ENCODE measurements at places on chromosomes 16 and 17. TPM values are rescaled to one million over a fixed set of nuclear protein-coding genes. Genes with fewer than 3 reads are reported as not detected.

GRCh38 chr17:41803049-41804020, 8.4 kb downstream of the P3H4 start:
- no peak for DNase-seq

DNA sequence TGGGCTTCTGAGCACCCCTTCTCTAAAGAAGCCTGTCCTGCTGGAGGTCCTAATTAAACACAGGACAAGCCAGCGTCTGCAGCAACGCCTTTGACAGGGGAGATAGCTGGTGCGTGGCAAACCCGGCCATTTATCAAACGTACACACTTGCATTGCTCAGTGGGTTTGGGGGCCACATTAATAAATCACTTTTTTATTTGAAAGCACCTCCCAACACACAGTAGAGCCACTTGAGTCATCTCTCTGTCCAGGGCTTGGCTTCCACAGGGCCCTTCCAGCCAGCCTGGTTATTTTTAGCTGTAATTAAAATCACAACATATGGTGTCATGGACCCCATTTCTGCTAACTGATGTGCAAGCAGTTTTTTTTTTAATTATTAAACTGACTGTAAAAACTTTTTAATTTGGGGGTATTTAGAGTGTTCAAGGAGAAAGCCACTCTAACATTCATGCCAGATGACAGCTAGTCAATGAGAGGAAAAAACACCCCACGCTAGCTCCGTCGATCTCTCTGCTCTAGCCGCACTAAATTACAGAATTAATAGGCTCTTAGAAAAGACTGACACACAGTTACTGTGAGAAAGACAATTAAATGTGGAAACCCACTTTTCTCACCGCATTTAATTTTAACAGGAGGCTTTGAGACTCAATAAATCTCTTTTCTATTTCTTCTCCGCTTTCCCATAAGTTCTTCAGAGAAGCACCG, 201.0 kb upstream of the WSCD1 start:
- no peak for DNase-seq

- DNase-seq: no peak
Measured at GRCh38 chr16:73817526-73818324, 478.9 kb upstream of the PSMD7 start.

GRCh38 chr16:57972306-57972705, 1.4 kb upstream of the CNGB1 start:
- no peak for DNase-seq

- no peak for DNase-seq
Measured at GRCh38 chr16:79265701-79266100, 334.8 kb downstream of the MAF start.

DNA sequence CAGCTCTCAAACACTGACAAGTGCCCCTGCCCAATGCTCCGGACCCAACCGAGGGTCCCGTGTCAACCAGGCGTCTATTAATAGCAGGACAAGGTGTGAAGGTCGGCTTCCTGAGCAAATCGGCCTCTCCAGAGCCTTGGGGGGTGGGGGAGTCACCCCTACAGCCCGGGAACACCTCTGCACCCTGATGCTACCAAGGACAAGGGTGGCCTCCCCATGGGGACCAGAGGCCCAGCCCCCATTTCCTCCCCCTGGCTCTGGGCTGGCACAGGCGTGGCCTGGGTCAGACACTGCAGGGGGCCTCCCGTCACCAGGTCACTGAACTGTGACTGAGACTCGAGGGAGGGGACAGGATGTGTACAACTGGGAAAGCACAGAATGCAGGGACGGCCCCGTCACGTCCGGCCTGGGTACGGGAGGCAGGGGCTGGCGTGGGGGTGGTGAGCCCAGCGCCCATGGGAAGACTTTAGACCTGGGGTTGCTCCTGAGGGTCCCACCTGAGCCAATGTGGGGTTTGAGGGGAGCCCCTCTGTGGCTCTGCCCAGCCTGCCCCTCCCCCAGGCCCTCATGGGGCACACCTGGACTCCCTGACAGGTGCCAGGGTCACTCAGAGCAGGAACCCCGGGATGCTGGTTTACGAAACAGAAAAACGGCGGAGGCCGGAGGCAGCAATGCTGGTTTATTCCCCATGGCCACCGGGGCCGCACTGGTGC, 579 bp upstream of the CYBA start:
- peak; percentile 38 for DNase-seq

DNA sequence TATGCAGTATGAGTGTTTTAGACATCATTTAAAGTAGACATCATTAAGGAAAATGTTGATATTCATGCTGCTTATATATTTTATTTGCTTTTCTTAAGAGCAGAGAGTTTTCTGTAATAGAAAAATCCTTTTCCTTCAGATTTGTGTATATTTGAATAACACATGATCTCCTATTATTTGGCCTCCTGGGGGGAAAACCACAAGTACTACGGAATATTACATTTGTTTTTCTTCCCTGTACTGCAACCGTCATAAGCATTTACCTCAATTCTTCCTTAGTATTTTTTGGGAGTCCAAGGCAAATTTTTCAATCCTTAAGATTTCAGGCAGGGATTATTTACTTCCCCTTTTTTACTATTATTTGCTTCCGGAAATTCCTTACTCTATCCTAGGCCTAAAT, 6.0 kb downstream of the RSPRY1 start:
- DNase-seq: no peak

- no peak for DNase-seq
Measured at GRCh38 chr17:11334493-11334892, 93.5 kb downstream of the SHISA6 start.

Gene CLEC3A
- 0.23 TPM for total RNA-seq

GRCh38 chr16:58102665-58103392, 26.4 kb downstream of the CFAP20 start:
- DNase-seq: no peak

Gene PYCARD
- 99.4 TPM for total RNA-seq

- DNase-seq: no peak
Measured at GRCh38 chr17:5200360-5200759, 8.7 kb upstream of the ZNF594 start.

DNA sequence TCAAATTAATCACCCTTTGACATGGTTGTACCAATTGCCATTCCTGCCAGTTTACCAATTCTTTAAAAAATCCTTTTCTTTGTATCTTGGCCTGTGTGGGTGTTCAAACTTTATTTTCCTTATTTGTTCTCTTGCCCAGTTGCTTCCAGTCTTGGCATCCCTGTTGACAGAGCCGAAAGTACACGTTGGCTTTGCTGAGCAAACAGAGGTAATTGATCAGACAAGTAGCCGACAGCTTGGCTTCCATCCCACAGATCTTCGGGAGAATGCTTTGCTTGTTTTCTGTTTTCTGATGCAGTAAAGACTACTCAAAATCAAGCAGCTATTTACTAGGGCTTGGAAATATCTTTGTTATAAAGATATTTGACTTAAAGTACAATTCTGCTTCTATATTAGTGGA, 506.8 kb upstream of the SALL1 start:
- no peak for DNase-seq

Gene SOX8
- 1.8 TPM for total RNA-seq

Gene ARL5C
- total RNA-seq: not detected

GRCh38 chr16:22252317-22252716, 44.9 kb upstream of the POLR3E start:
- DNase-seq: no peak

- no peak for DNase-seq
Measured at GRCh38 chr17:7873051-7873450, 15.2 kb downstream of the CYB5D1 start.

DNA sequence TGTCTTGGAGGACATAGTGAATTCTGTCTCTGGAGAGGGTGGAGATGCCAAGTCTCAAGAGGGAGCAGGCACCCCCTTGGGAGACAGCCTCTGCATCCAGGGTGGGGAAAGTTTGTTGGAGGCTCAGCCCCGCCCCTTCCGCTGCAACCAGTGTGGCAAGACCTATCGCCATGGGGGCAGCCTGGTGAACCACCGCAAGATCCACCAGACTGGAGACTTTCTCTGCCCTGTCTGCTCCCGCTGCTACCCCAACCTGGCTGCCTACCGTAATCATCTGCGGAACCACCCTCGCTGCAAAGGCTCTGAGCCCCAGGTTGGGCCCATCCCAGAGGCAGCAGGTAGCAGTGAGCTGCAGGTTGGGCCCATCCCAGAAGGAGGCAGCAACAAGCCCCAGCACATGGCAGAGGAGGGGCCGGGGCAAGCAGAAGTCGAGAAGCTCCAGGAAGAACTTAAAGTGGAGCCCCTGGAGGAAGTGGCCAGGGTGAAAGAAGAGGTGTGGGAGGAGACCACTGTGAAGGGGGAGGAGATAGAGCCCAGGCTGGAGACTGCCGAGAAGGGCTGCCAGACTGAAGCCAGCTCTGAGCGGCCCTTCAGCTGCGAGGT, 5.2 kb downstream of the ZNF646 start:
- no peak for DNase-seq

DNA sequence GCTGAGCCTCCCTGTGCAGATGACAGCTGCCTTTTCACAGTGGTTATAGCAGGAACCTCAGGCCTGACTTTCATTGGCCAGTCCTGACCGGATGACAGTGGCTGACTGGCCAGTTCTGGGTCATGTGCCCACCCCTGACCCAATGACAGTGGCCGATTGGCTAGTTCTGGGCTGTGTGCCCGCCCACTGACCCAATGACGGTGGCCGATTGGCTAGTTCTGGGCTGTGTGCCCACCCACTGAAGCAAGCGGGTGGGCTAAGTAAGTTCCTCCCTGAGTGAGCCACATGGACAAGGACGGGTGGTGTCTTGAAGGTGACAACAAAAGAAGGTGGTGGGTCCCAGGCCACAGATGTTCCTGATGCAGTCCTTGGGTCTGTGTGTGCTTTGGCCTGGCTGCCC, 9.5 kb downstream of the DEF8 start:
- no peak for DNase-seq

GRCh38 chr16:69073181-69073702, 32.2 kb upstream of the HAS3 start:
- DNase-seq: peak; percentile 87

GRCh38 chr16:30925632-30925987, 2.2 kb downstream of the FBXL19 start:
- DNase-seq: no peak

- no peak for DNase-seq
Measured at GRCh38 chr17:82972836-82973372, 106.5 kb upstream of the METRNL start.

- no peak for DNase-seq
Measured at GRCh38 chr17:29390851-29391631, 878 bp downstream of the TAOK1 start.

GRCh38 chr16:88308441-88309173, 74.2 kb upstream of the ZNF469 start:
- no peak for DNase-seq

- no peak for DNase-seq
Measured at GRCh38 chr16:69116906-69117305, 11.5 kb downstream of the HAS3 start.

Gene DHRS7C
- total RNA-seq: not detected

GRCh38 chr16:48444574-48444973, 59.4 kb upstream of the SIAH1 start:
- peak; percentile 55 for DNase-seq

- DNase-seq: no peak
Measured at GRCh38 chr16:1137604-1138003, 15.3 kb upstream of the CACNA1H start.

Gene RNU2-1
- 4,481 TPM for total RNA-seq

Gene NGFR
- 1.6 TPM for total RNA-seq

DNA sequence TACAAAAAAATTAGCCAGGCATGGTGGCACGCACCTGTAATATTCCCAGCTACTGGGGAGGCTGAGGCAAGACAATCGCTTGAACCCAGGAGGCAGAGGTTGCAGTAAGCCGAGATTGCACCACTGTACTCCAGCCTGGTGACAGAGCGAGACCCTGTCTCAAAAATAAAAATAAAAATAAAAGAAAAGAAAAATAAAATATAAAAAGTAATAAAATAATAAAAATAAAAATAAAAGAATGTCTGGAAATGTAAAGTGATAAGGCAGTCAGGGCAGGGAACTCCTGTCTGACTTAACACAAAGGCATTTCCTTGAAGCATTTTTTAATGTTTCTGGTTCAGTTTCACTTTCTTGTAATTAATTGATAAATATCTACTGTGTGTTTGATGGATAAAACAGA, 34.7 kb upstream of the DNAJA2 start:
- DNase-seq: no peak

GRCh38 chr17:83178533-83179304, 99.3 kb downstream of the METRNL start:
- no peak for DNase-seq

Gene KRTAP4-9
- not detected for total RNA-seq

Gene HOXB7
- total RNA-seq: 44.0 TPM

Gene TMEM92
- 0.54 TPM for total RNA-seq

Gene RAB37
- total RNA-seq: 1.5 TPM

- DNase-seq: no peak
Measured at GRCh38 chr17:47813077-47813476, 8.5 kb downstream of the OSBPL7 start.

GRCh38 chr17:51722994-51723393, 435.5 kb downstream of the CA10 start:
- no peak for DNase-seq

- DNase-seq: no peak
Measured at GRCh38 chr17:72877348-72877747, 215.1 kb downstream of the SLC39A11 start.

DNA sequence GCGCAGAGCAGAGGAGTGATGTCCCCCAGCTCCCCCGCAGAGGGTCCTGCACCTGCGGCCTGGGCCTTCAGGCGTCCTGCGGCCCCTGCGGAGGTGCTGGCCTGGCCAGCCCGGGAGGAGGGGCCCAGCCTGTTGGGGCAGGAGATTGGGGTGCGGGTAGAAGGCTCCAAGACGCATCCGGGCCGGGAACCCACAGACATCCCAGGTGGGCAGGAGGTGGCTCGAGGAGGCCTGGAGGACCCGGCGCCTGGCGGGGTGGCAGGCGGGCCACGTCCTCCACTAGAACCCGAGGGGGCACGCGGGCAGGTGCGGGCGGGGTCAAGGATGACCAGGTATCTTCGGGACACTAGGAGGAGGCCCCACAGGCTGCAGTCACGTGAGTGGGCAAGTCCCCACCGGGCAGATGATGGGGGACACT, 647 bp upstream of the SECTM1 start:
- no peak for DNase-seq

DNA sequence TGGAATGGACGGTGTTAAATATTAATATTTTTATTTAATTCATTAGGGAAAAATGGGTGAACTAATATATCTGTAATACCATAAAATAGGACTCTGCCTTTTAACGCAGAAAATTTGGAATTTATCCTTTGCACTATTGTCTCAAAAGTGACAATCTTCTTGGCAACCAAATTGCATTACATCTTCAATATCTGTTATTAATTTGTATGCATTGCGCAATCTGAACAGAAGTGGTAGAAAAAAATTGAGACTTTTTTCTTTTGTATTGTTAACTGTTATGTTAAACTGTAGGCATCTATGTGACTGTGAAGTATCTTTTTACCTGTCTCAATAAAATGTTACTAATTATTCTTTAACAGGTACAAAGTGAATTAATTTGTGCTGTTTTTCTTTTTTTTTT, 55.6 kb downstream of the PPM1E start:
- no peak for DNase-seq

Measured in Panc1 (cell line).